T follicular helper cell (primary cell): ENCODE measurements at places on chromosomes 5 and 9.

DNA sequence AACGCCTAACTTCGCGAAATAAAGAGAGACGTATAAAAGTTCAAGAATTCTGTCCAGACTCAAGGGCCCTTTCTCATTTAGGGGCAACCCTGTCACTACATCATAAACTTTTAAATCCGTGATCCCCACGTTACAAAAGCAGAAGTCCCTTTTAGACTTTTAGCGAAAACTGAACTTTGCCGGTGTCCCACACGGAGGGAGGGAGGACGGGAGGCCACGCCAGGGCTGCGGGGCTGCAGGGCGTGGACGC is 515 bp upstream of the F2R start:
- no peak for DNase-seq

GRCh38 chr9:129667850-129668249 is 2.4 kb downstream of the PRRX2 start:
- no peak for DNase-seq

- no peak for DNase-seq
These were observed at the start of gene LIX1 for GRCh38 chr5:97142521-97143254. TSS of gene LIX1 (minus strand) at chr5:97142611. CDS start at chr5:97142576, 35 bp downstream.

GRCh38 chr9:2478421-2478820 is 143.2 kb upstream of the VLDLR start:
- DNase-seq = no peak

GRCh38 chr5:14672484-14673394 is 8.2 kb downstream of the OTULIN start:
- no peak for DNase-seq

- no peak for DNase-seq
These were observed 226.9 kb downstream of the TMEM38B start for GRCh38 chr9:105921057-105921726.

- no peak for DNase-seq
These were observed 1.2 kb upstream of the SQSTM1 start for GRCh38 chr5:179819296-179820126.

GRCh38 chr9:20591223-20591622 is 31.1 kb downstream of the MLLT3 start:
- no peak for DNase-seq

DNA sequence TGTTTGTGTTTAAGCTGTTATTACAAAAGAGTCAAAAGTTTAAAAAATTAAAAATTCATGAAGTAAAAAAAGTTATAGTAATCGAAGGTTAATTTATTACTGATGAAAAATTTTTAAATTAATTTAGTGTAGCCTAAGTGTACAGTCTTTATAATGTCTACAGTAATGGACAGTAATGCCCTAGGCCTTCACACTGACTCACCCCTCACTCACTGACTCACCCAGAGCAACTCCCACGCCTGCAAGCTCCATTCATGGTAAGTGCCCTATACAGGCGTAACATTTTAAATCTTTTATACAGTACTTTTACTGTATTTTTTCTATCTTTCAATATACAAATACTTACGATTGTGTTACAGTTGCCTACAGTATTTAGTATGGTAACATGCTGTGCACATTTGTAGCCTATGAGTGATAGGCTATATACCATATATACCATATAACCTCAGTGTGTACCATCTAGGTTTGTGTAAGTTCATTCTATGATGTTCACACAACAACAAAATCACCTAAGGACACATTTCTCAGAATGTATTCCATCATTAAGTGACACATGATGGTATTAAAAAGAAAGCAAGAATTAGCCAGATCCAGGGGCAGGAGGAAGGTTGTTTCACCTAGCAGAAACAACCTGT is 40.1 kb downstream of the DCAF10 start:
- no peak for DNase-seq

GRCh38 chr5:73781107-73781768 is 155.2 kb downstream of the ARHGEF28 start:
- DNase-seq = no peak

DNA sequence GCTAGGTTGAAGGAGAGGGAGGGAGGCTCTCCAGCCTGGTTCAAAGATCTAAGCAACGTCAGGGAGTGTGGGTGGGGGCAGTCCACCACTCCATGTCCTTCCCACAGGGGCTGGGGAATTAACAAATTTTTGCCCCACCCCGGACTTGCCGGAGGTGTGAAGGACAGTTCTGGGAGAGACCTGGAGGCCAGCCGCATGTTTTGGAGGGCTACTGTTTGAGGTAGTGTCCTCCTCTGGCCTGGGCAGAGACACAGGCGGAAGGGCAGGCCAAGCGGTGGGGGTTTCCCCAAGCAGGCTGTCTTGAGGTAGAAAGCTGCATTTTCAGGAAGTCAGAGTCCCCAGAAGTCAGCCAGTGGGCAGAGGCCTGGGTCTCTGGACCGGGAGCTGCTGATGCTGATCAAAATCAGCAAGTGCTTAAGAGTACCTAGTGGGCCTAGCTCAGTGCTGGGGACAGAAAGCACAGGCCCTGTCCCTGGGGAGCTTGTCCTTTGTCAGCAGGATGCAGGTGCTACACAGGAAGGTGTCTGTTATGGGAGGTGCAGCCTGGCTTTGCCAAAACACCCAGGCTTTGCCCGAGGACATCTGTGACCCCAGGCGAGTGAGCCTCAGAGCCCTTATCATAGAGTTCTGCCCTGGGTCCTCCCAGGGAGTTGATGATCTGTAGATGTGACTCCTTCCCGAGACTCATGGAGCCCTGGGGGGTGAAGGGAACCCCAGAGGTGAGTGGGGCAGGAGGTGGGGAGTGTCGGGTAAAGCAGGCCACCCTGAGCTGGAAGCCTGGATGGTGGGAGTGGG is 18.5 kb downstream of the JADE2 start:
- DNase-seq = no peak

DNA sequence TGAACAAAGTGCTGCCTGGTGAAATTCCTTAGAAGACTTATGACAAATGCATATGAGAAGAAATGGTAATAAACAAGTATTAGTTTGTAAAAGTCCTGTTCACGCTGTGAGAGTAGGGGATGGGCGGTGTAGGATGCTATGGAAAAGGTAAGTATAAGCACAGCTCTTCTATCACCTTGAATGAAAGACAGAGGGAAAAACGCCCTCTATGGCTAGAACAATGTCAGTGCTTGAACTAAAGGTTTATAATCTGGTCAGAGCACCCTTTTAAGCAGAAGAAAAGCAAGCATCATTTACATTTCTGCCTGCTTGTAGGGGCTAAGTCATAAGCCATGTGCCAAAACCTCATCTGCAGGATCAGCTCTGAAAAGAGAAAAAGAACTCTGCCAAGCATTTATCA is 115.2 kb downstream of the LHFPL2 start:
- DNase-seq = no peak

GRCh38 chr5:85998656-85999055 is 619.1 kb upstream of the COX7C start:
- DNase-seq = no peak

DNA sequence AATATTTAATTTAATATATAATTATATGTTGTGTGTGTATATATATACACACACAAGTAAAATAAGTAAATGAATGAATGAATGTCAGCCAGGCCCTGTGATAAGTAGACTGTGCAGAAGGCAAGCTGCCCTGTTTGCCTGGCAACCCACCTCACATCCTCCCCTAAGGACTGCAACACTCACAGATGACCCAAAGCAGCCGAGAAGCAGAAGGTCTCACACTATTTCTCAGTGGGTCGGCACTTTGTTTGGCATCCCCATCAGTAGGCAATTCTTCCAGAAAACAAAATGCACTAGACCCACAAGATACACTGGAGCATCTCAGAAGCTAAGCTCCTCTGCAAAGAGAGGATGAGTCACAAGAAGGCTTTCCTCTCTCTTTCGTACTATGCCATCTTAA is 152.1 kb upstream of the GRAMD2B start:
- DNase-seq = no peak

- DNase-seq = no peak
These were observed 133.4 kb upstream of the SHB start for GRCh38 chr9:38202336-38202938.

GRCh38 chr5:134580001-134580460 is 52.6 kb downstream of the SAR1B start:
- DNase-seq = no peak

DNA sequence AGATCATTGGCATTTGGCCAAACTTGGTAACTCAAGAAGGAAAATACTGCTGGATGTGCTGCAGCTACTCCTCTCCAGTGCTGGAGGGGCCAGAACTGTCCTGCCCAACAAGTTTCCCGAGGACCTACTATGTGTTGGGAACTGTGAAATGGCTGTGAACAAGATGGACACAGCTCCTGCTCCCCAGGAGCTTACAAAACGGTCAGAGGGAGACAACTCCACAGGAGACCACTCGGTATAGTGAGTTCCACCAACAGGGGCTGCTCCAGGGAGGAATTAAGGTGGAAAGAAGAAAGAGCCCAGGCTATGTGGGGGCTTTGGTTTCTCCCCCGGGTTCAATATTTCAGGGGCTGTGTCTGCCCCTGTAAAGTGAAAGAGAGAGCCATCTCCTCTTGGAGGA is 78.8 kb downstream of the GNA14 start:
- no peak for DNase-seq

DNA sequence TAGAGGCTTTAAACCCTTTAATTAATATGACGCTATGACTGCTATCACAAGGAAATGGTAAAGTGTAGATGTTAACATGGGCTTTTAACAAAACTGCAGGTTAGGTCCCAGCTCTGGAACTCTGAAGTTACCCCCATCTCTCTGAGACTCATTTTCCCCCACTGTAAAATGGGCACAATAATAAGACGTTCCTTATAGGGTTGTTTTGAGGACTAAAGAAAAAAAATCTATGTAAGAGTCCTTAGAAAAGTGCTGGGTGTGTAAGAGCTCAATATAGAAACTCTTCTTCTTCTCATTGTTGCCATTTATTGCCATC is 45.8 kb upstream of the STK32A start:
- DNase-seq = no peak

GRCh38 chr5:149284501-149284900 is 12.8 kb downstream of the AFAP1L1 start:
- no peak for DNase-seq

DNA sequence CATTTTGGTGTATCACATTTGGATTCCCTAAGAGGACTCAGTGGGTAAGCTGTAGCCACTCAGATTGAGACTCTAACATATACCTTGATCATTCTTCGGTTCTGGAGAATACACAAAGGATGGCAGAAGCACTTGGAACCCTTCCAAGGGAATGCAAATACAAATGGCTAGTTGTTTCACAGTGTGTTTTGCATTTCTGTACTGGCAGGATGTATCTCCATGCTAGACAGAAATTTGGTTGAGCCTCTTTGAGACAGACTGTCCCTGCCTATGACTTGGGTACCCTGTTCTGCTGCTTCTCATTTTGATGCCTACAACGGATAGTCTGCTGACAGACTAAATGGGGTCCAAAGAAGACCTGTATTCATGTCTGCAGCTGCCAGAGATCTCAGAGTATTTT is 273.5 kb downstream of the TMEM38B start:
- DNase-seq = no peak

GRCh38 chr9:133979273-133979920 is 12.7 kb downstream of the VAV2 start:
- DNase-seq = no peak

DNA sequence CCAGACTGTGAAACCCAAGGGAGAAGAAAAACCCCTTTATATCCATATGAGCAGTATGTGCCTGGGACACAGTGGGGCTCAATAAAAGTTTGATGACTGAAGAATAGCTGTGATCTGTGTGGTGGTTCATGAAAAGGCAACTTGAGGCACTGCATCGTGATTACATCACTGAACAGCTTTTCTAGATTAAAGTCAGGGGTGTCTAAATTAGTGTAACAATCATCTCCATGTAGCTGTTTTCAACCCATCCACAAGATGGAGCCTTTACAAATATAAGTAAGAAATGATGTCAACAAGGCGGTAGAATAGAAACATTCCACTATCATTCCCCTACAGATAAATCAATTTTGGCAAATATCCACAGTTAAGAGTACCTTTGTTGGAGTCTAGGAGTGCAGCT is 55.5 kb downstream of the PRRC1 start:
- no peak for DNase-seq

DNA sequence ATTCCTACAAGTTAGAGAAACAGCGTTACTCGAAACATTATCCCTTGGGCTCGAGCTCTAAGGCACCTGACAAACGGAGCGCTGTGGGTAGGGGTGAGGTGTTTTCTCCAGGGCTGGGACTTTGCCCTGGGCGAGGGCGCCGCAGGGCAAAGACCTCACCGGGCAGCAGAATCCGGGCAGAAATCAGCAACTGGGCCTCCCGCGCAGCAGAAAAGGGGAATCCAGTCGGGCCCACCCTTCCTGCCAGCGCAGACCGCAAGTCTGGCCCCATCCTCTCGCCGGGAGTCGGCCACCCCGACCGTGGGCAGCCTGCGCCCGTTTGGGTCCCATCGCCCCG is 430 bp upstream of the MSH3 start:
- no peak for DNase-seq

- no peak for DNase-seq
These were observed 51.1 kb downstream of the CCNH start for GRCh38 chr5:87361536-87362213.

DNA sequence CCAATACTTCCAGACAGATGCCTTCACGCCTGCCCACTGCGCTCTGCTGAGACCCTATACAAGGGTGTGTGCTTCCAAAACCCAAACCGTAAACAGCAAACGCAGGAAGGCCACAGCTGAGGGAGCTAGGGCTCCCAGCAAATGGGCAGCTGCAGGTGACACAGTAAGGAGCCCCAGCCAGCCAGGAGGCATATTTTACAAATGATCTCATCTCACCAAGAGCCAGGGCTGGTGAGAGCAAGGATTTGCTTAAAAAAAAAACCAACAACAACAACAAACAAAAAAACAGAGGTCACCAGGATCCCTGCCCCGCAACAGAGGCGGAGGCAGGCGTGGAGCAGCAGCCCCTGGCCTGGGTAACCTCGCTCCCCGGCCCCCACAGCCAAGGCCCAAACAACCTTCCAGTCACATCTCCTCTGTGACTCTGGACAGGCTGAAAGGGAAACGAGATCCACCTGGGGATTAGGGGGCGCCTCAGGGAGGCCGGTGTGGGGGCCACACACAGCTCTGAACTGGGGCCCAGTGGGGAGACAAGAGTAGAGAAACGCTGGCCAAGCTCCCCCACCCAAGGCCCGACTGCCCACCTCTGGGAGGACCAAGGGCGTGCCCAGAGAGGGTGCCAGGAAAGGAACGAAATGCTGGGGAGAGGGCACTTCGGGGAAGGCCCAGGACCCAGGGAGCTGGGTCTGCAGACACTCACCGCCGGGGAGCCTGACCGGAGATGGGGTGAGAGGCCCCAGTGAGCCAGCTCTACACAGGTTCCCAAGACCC is 3.3 kb downstream of the NACC2 start:
- DNase-seq = no peak
